Lower lobe of right lung (tissue), 2 donors: ENCODE measurements at places on chromosomes 2 and 18.

DNA sequence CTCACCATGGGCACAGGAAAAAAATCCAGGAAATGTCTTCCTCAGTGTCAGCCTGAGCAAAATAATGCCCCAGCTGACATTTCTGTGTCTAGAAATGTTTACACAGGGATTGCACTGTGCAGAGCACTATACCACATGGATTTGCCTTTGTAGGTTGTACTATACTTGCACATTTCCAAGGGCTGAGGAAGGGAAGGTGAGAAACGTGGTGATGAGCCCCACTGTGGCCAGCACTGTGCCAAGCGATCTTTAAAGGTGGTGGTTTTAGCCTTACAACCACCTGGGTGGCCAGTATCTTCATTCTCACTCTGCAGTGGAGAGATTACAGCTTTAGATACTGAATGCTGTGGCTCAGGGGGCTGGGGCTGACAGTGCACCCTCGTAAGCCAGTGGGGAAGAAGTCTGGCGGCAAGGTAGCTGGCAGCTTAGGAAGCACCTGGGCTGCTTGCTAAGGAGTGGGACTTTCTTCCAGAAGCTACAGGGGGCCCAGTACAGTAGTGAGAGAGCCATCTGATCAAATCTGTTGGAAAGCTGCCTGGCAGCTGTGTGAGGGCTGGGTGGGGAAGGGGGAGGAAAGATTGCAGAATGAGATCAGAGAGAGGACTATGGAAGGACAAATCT lies 81.4 kb upstream of the MSH2 start:
- no peak overlapping the region for H3K27ac ChIP-seq
- H3K4me1 ChIP-seq, result peaks cover 7% of the 10 kb centered on the region
- H3K4me3 ChIP-seq, result no peak overlapping the region
- H3K36me3 ChIP-seq, result no peaks in the 10 kb centered on the region

DNA sequence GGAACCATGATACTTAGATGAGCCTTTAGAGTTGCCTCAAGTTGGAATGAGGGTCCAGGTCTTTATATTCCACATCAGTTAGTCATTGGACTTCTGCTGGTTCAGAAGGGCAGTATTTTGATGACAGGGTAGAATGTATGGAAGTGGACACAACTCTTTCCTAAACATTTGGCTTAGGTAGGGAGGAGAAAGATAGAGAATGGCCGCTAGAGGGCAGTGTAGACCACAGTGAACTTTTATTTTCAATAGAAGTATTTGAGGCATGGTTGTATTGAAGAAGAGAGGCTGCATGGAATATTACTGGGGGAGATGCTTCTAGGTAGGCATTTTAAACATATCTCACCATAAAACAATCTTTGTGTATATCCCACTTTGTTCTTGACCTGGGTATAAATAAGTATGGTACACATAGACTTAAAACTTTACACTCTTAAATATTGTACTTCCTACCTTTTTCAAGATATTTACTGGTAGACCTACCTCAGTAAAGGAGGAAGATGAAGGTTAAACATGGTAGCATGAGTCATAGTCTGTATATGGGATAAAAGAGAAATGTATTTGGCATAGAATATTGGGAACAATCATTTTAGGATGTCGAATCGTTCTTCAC lies 497.6 kb upstream of the FAM98A start:
- no peaks in the 10 kb centered on the region for H3K27me3 ChIP-seq
- DNase-seq, result no peak
- no peaks in the 10 kb centered on the region for H3K36me3 ChIP-seq
- H3K4me3 ChIP-seq, result no peak overlapping the region

GRCh38 chr2:96838345-96839292 lies 5.2 kb downstream of the ANKRD23 start:
- H3K36me3 ChIP-seq, result peaks cover 30% of the 10 kb centered on the region
- no peaks in the 10 kb centered on the region for H3K27me3 ChIP-seq
- H3K4me1 ChIP-seq, result no peaks in the 10 kb centered on the region
- no peak for DNase-seq
- no peak overlapping the region for H3K4me3 ChIP-seq

- H3K27ac ChIP-seq, result no peak overlapping the region
- H3K4me3 ChIP-seq, result no peak overlapping the region
- DNase-seq, result no peak
Observed at GRCh38 chr18:9428301-9428706, 47.0 kb upstream of the RALBP1 start.

DNA sequence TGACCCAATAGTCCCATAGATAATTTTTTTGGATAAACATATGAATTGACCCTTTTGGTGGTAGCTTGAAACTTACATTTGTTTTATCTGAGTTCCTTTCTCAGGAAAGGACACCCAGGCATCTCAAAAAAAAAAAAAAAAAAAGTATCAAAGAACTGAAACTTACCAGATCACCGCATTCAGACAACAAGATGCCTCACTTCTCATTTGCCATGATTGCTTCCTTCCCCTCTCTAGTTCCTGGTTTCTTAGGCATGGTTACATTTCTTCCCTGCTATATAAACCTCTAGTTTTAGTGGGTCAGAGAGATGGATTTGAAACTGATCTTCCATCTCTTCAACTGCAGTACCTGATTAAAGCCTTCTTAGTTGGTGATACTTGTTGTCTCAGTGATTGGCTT lies 240.1 kb downstream of the ACKR3 start:
- no peak for DNase-seq
- no peak overlapping the region for H3K27ac ChIP-seq
- H3K4me1 ChIP-seq, result no peaks in the 10 kb centered on the region
- no peak overlapping the region for H3K4me3 ChIP-seq

- H3K27me3 ChIP-seq, result no peaks in the 10 kb centered on the region
- H3K4me1 ChIP-seq, result no peaks in the 10 kb centered on the region
- H3K27ac ChIP-seq, result no peak overlapping the region
- DNase-seq, result no peak
- no peak overlapping the region for H3K4me3 ChIP-seq
Observed at GRCh38 chr2:216478151-216478550, 20.5 kb upstream of the RPL37A start.

GRCh38 chr2:151861174-151861573 lies 33.0 kb upstream of the ARL5A start:
- no peak for DNase-seq
- no peaks in the 10 kb centered on the region for H3K4me1 ChIP-seq
- H3K27ac ChIP-seq, result no peak overlapping the region
- H3K4me3 ChIP-seq, result no peak overlapping the region

DNA sequence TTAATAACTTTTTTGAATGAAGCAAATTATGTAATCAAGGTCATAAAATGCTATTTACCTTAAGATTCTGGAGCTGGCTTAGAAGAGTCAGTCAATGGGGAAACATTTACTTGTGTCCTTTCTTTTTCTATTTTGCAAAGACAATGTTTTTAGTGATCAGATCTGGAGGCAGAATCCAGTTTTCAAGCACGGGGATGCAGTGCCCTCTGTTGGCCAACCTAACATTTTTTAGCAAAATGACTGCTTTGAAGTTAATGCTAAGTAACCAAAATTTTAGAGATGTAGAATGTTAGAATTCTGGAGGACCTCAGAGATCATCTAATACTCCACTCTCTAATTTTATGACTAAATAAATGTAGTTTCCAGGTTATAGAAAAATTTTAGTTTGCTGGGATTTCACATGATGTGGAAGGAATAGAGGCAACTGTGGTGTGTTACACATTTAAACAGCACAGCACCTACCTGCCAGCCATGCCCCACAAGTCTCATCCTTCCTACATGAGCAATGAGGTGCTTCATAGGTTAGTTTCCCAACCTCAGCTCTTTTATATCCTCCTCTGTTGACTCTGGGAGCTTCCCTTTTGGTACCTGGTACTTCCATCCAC lies 23.6 kb upstream of the SLC9A4 start:
- no peaks in the 10 kb centered on the region for H3K27me3 ChIP-seq
- no peak overlapping the region for H3K27ac ChIP-seq
- H3K36me3 ChIP-seq, result no peaks in the 10 kb centered on the region
- DNase-seq, result no peak
- no peak overlapping the region for H3K4me3 ChIP-seq

- no peaks in the 10 kb centered on the region for H3K27me3 ChIP-seq
- DNase-seq, result no peak
- no peaks in the 10 kb centered on the region for H3K4me1 ChIP-seq
- H3K27ac ChIP-seq, result no peak overlapping the region
Observed at GRCh38 chr18:78582898-78583738, 396.5 kb upstream of the SALL3 start.

DNA sequence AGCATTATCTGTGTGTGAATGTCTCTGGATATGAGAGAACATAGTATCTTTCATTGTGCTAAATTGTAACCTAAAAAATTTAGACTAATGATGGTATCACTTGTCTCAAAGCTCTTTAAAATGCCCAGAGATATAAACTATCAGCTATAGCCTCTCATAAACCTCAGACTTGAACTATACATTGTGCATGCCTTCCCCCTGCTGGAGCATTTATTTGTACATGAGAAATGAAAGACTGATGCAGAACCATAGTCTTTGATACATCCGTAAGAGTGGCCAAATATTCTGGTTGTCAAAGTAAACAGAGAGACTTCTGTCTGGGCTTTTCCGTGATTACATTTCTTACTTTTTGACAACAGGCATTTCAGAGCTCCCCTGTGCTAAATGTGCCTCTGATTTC lies 71.9 kb upstream of the CCDC68 start:
- no peak overlapping the region for H3K4me3 ChIP-seq
- no peaks in the 10 kb centered on the region for H3K36me3 ChIP-seq

GRCh38 chr2:204325468-204325867 lies 219.8 kb upstream of the PARD3B start:
- no peaks in the 10 kb centered on the region for H3K36me3 ChIP-seq
- no peaks in the 10 kb centered on the region for H3K27me3 ChIP-seq
- peaks cover 12% of the 10 kb centered on the region for H3K4me1 ChIP-seq
- no peak for DNase-seq

DNA sequence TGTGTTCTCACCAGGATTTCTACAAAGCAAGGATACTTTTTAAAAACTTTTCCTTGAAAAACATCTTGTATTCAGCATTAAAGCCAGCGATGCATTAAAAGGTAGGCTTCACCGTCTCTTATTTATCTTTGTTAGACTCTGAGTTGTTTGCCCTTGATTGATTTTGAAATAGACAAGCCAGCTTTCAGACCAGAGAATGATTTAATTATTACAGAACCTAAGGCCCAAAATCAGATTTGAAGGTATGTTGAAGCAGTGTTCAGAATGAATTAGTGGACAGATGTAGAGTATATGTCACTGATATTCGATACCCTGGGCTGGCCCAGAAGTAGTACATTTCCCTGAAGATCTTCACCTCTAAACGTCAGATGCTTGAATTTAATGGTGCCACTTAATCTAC lies 136.4 kb downstream of the THSD7B start:
- no peak overlapping the region for H3K27ac ChIP-seq
- DNase-seq, result no peak
